ENCODE measurements at places on chromosomes 7 and 10.

GRCh38 chr7:30468041-30468440 is 10.5 kb downstream of the NOD1 start:
- no peak for DNase-seq

GRCh38 chr10:92124020-92124419 is 166.9 kb downstream of the CPEB3 start:
- DNase-seq: no peak

DNA sequence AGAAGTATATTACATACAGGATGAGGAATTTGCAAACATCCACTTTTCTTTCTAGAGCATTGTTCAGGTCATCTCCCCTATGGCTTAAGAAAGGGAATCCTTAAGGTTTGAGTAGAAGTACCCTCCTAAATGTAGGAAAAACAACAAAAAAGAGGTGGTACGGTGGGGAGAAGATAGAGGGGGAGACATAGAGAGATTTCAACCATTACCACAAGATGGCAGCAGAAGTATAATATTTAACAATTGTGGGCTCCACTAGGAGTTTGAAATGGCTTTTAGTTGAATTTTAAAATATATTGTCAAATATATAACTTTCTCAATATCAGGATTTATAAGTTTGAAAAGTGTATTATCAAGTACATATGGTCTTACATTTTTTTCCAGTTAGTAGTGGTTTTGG is 72.7 kb upstream of the PRKG1 start:
- DNase-seq: no peak

GRCh38 chr7:26612742-26613141 is 251.6 kb downstream of the SKAP2 start:
- no peak for DNase-seq

DNA sequence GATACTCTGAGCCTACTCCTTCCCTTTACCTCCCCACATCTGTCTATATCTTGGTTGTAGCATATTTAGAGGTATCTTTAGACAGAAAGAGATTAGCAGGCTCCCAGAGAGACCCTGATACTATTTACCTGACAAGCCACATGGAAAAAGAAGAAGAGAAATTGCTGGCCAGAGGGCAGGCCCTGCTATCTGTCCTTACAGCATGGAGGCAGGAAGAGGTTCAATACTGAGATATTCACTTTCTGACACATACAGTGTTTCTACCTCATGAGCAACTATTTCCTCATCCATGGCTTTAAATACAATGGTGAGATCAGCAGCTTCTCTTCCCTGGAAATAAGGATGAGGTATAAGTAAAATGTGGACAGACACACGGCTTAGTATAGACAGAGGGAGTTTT is 33.9 kb upstream of the TSPAN13 start:
- DNase-seq: no peak

DNA sequence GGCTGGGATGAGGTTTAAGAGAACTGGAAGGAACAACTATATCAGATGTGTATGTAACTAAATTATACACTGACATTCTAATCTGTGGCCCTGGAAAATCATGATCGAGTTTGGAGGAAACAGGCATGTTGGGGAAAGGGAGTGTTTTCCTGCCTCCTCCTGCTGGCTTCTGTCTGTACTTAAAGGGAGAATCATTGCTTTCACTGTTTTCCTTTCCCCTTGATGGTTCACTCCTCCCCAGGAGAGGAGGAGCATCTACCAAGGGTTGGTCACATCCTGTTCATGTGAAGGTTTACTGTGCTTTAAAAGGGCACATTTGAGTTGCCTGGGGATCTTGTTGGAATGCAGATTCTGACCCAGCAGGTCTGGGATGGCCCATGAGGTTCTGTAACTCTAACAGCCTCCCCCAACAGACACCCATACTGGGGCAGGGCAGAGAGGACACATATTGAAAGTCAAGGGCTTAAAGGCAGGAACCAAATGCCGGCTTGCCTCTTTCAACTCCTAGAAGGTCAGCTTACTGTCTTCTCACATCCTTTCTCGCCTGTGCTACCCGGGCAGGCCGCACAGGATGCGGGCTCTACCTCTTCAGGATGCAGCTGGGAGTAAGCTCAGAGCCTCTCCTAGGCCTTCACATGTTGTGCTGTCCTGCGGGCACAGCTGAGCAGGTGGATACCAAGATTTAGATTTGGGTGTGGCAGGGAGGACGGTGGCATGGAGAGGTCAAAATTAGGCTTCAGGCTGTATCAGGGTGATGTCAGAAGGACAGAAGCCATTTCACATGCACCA is 694.8 kb downstream of the KCNMA1 start:
- no peak for DNase-seq

- DNase-seq: no peak
These were observed 314.8 kb downstream of the POM121L12 start for GRCh38 chr7:53350241-53350640.

DNA sequence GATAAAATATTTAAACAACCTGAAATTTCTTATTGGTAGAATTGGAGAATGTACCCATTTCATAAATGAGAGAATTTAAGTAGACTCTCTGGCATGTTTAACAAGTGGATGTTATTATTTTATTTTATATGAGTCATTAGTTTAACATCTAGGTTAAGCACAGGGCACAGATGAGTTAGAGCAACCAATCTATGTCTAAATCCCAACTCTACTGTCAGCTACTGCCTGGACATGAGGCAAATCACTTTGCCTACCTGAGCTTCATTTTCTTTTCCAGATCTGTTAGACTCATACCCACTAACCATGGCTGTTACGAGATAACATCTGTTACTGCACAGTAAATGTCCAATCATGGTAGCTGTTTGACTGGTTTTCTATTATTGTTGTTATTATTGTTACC is 251.1 kb downstream of the INHBA start:
- no peak for DNase-seq

DNA sequence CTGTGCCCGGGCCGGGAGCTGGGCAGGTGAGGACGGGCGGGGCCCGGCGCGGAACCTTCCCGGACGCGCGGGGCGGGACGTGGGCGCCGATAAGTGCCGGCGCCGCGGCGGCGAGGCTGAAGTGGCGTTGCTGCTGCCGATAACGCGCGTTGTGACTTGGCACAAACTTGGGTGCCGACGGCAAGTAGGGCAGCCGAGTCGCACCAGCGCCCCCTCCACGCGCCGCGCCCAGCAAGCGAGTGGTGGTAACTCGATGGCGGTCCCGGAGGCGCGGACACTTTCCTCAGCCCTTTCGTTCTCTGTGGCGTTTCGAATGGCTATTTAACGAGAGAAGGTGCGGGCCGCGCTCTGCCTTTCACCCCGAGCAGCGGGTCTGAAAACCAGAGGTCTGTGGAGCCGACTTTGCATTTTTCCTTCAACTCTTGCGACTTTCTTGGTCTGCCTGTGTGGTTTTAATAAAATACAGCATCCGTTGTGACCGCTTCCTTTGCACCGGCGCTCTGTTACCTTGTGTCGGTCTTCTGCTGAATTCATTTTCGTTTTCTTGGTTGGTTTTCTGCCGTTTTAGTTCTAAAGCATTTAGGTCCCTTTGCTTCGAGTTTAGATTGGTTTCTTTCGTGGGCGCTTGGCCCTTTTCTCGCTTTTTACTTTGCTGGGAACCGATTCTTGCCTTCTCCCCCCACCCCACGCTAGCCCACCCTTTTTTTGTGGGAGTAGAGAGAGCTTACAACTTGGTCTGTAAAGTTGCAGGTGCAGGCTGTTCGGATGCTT is 701 bp downstream of the STK17A start:
- DNase-seq: peak; percentile 39

DNA sequence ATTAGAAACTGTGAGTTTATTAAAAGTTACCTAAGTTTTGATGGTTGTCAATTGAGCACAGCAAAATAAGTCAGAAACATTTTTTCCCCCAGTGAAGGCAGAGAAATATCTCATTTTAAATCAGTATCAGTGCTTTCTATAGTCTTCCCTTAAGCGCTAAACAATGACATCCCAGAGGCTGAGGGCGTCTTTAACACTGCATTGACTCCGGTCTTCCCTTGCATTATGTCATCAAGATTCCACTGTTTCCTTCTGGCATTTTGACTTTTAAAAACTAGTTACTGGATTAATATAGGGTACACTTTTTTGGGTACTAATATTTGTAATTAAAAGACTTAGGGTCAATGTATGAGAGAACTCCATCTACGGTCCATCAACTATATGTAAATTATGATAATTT is 3.9 kb downstream of the GLUD1 start:
- DNase-seq: no peak

GRCh38 chr10:48523212-48523819 is 81.6 kb downstream of the ARHGAP22 start:
- no peak for DNase-seq

GRCh38 chr10:112834751-112835181 is 115.3 kb upstream of the TCF7L2 start:
- DNase-seq: no peak

GRCh38 chr10:102246261-102246660 is 929 bp downstream of the GBF1 start:
- DNase-seq: no peak

DNA sequence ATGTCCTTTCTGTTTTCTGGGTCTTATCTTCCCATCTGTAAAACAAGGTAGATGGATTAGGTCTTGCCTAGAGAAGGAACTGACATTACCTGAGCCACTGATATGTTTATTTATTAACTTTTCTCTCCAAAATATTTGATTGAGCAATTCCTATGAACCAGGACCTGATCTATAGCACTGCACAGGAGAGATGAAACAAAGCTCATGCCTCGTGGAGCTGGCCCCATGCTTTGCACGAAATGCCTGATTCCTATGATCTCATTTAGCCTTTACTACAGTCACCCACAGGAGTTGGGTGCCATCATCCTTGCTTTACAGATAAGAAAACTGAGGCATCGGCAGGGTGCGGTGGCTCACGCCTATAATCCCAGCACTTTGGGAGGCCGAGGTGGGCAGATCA is 48.2 kb upstream of the ZMIZ1 start:
- DNase-seq: no peak

GRCh38 chr10:128310971-128311658 is 184.9 kb upstream of the MKI67 start:
- no peak for DNase-seq

GRCh38 chr10:80156216-80156615 is 23.7 kb downstream of the PLAC9 start:
- DNase-seq: no peak

- no peak for DNase-seq
These were observed 275.6 kb downstream of the SNX10 start for GRCh38 chr7:26567266-26567665.

GRCh38 chr10:97050956-97051496 is 134.7 kb downstream of the SLIT1 start:
- no peak for DNase-seq

GRCh38 chr7:142540371-142540770 is 208.9 kb upstream of the PRSS1 start:
- no peak for DNase-seq

GRCh38 chr7:44138698-44139097 is 2.4 kb downstream of the MYL7 start:
- no peak for DNase-seq

- no peak for DNase-seq
These were observed 117.2 kb downstream of the RGS10 start for GRCh38 chr10:119425102-119425880.

GRCh38 chr10:26621889-26622711 is 75.4 kb upstream of the PDSS1 start:
- DNase-seq: no peak

- no peak for DNase-seq
These were observed 64.4 kb upstream of the SFMBT2 start for GRCh38 chr10:7475046-7475911.

DNA sequence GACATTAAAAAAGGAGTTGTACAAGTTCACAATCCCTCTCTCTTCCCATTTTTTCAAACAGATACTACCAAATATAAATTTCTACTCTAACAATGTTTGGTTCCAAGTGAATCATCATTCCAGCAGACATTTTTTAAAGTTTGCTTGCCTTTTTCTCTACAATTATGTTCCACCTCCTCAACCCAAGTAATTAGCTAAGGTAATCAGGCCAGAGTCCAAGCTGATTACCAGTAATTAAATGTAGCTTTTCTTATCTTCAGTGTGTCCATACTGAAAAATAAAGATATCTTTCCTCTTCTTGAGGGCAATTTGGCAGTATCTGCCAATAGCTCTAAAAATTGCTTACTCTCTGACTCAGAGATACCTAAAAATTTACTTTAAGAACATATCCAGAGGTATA is 126.0 kb downstream of the ITGB8 start:
- no peak for DNase-seq

DNA sequence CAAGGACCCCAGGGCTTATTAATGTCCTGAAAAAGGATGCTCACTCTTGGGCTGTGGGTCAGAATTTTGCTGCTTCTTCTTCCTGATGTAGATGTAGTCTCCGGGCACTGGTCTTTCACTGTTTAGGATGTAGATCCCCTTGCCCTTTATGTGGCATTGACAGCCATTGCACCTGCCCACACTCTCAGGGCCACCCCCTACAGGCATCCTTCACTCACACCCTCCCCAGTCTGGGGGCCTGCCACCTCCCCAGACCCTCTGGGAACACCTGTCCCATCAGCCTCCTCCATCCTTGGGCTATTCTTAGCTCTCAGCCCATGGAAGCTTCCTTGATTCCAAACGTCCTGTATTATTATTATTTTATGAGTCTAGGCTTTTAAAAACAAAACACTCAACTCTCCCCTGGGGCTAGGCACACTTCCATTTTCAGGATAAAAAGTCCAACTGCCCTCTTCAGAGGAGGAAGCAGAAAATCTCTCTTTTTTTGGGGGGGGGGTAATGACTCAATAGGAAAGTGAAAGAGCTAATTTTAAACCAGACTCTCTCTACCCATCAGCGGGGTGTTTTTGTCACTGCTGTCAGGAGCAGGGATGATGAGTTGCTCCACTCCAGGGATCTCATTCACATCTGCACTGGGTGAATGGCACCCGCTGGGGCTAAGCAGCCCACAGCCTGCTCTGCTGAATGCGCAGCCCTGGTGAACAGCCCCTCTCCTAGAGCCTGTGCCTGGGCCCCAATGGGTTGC is 11.5 kb upstream of the KLRG2 start:
- DNase-seq: no peak

DNA sequence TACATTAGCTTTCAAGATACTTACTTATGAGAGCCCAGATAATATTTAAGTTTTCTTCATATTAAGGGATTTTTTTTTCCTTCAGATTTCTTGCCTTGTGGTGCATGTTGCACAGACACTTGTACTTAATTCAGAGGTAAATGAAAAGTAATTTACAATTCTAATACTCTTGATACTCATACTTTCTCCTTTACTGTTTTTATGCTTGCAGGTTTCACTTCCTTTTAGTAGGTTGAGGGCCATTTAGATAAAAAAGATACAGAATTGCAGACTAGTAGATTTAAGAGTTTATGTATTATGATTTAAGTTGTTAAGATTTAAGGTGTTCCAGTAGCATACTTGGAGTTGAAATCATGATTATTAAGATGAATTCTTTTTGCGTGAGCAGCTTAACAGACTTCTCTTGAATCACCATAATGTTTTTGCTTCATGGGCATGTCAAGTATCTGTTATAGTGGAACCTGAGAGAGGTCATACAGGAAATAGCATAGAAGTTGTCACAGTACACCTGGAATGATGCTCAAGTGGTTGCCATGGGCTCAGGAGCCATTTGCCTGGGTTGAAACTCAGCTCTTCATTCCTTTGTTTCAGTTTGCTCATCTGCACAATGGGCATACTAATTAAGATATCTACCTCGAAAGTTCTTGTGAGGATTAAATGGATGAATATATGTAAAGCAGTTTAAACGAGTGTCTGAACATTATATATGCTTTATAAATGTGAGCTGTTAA is 174.8 kb upstream of the PRPS1L1 start:
- no peak for DNase-seq

GRCh38 chr7:20208651-20209307 is 8.4 kb downstream of the MACC1 start:
- DNase-seq: no peak

GRCh38 chr10:121654021-121654545 is 55.8 kb upstream of the FGFR2 start:
- no peak for DNase-seq

GRCh38 chr10:84944187-84944586 is 615.8 kb downstream of the CCSER2 start:
- no peak for DNase-seq

GRCh38 chr10:118960157-118961090 is 69.1 kb upstream of the NANOS1 start:
- DNase-seq: no peak
